Stimulated activated CD4-positive, alpha-beta T cell treated with anti-CD3 and anti-CD28 coated beads, Interleukin-4, amount 100 ng/mL, for 1 hour (primary cell): ENCODE measurements at places on chromosomes 11 and 22.

DNA sequence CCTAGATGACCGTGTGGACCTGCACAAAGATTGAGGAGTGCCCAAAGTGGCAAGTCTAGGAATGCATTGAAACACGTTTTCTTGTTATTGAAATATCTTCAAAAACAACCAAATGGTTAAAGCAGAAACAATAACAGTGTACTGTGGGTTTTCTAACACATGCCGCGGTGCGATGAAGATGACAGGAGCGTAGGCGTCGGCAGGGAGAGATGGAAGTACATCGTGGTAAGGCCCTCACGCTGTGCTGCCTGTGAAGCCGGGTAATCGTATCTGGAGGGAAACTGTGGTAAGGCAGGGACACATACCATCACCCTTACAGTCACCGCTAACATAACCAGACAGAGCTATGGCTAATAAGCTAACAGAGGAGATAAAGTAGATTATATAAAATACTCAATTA, 261.4 kb downstream of the TBC1D22A start:
- DNase-seq, result no peak

DNA sequence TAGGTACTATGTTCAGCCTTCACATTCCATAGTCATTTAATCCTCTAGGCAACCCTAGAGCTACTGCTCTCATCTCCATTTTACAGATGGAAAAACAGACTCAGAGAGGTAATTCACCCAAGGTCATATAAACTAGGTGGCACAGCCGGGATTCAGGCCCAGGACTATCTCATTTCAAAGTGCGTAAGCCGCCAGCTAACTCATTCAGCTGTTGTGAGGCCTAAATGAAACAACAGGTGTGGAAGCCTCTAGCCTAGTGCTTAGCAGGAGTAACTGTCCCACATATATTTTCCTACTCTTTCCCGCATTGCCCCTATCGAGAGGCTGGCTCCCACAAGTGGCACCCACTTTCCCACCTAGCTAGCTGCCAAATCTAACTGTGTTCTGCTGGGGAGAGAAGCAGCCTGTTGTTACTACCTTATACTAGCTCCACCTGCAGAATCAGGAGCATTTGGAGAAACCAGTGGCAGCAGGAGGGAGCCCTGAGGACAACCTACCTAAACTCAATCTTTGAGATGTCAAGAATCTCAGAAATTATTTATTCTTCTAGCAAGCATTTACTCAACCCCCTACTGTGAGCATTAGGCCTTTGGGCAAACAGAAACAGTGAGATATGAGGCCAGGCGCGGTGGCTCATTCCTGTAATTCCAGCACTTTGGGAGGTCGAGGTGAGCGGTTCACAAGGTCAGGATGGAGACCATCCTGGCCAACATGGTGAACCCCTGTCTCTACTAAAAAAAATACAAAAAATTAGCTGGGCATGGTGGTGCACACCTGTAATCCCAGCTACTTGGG, 20.9 kb downstream of the PRG3 start:
- DNase-seq, result no peak

GRCh38 chr11:71103266-71103665, 149.1 kb downstream of the SHANK2 start:
- no peak for DNase-seq

- no peak for DNase-seq
These were observed 61.7 kb downstream of the LARGE2 start for GRCh38 chr11:45984192-45984591.

- no peak for DNase-seq
These were observed 13.8 kb downstream of the PLXNB2 start for GRCh38 chr22:50293441-50294318.

GRCh38 chr22:17633217-17633997, 4.9 kb upstream of the ATP6V1E1 start:
- DNase-seq, result no peak

DNA sequence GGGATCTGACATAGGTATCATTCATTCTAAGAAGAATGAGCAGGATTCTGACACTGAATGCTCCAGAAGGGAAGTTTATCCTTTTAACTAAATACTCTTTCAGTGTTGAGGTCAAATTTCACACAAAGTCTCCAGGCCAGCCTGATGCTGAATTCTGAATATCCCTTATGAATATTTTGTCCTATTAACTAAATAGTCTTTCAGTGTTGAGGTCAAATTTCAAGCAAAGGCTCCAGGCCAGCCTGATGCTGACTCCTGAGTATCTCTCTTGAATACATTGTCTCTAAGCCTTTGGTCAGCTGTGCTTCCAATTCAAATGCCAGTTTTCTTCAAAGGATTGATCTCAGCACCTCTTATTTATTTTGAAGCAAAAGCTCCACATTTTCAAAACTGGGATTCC, 676.8 kb downstream of the NTM start:
- DNase-seq, result no peak

GRCh38 chr22:43622886-43623285, 189.2 kb downstream of the EFCAB6 start:
- no peak for DNase-seq

- DNase-seq, result no peak
These were observed 58.5 kb downstream of the STIM1 start for GRCh38 chr11:3913921-3914320.

DNA sequence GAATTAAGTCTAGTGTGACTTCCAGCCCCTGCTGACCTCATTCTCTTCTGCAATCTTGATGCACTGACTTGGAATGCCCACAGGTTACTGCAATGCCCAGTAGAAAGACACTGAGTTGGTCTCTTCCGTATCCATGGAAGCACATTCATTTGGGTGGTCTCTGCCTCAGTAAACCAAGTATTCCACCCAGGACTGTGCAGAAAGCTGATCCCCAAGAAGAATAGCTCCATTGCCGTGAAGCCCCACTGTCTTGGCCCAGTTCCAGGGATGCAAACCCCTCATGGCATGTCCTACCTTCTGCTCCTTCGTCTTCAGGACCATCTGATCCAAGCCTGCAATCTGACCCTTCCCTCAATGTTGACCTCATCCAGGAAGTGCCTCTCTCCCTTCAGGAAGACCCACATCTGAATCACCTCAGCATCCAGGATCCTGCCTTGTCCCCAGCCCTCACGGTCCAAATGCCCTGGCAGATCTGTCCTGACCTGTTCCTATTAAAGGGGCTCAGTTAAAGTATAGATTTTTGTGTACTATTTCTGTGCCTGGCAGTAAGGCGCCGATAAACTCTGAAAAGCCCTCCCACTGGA, 425.8 kb downstream of the SOX6 start:
- no peak for DNase-seq

DNA sequence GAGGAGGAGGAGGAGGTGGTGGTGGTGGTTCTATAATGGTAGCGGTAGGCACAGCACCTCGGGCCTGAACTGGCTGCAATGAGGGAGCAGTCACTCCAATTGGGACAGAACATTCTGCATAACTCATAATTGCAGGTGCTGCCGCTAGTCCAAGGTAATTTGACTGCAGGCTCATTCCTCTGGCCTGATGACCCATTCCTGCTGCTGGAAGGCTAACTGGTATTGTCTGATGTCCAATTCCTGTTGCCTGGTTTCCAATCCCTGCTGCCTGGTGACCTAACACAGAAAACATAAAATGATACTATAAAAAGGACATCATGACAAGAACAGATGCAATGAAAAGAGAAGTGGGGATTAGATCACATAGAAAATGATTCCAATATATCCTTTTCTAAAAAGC, 7.9 kb upstream of the AGBL2 start:
- no peak for DNase-seq

GRCh38 chr11:121221496-121222200, 70.9 kb upstream of the SC5D start:
- no peak for DNase-seq

DNA sequence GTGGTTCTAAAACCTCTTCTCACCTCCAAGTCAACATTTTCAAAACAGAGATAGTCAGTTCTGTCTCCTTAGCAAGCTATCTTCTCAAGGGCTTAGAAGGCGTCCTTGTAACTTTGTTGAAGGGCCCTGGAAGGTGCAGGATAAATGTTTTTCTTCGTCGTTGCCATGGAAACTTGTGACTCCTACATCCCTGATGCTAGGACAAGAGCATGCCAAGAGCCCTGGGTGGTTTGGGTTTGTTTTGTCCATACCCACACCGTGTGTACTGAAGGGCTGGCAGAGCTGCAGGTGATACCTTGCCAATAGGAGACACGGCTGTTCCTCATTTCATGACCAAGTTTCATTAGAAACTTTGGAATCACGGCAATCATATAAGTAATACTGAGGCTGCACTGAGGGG, 81.6 kb downstream of the GALNT18 start:
- DNase-seq, result no peak

GRCh38 chr11:19181531-19182261, 20.1 kb downstream of the CSRP3 start:
- DNase-seq, result no peak

- no peak for DNase-seq
These were observed 24.9 kb downstream of the COMMD9 start for GRCh38 chr11:36264011-36264972.

GRCh38 chr11:36146437-36146836, 142.8 kb downstream of the COMMD9 start:
- no peak for DNase-seq

DNA sequence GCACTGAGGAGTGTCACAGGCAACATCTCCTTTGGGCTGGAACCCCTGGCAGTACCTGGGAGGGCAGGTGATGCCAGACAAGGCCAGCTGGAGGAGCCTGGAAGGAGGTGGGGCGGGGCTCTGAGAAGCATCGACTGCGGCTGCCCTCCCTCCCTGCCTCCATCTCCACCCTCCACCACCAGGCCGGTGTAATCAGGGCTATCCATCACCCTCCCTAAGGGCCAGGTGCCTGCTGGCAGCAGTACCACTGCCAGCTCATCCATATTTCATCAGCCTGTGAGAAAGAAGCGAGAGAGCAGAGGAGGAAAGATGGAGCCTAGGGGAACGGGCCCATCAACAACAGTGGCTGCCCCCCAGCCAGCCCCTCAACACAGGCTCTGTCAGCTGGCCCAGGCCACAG, 51.4 kb upstream of the RASD2 start:
- no peak for DNase-seq

DNA sequence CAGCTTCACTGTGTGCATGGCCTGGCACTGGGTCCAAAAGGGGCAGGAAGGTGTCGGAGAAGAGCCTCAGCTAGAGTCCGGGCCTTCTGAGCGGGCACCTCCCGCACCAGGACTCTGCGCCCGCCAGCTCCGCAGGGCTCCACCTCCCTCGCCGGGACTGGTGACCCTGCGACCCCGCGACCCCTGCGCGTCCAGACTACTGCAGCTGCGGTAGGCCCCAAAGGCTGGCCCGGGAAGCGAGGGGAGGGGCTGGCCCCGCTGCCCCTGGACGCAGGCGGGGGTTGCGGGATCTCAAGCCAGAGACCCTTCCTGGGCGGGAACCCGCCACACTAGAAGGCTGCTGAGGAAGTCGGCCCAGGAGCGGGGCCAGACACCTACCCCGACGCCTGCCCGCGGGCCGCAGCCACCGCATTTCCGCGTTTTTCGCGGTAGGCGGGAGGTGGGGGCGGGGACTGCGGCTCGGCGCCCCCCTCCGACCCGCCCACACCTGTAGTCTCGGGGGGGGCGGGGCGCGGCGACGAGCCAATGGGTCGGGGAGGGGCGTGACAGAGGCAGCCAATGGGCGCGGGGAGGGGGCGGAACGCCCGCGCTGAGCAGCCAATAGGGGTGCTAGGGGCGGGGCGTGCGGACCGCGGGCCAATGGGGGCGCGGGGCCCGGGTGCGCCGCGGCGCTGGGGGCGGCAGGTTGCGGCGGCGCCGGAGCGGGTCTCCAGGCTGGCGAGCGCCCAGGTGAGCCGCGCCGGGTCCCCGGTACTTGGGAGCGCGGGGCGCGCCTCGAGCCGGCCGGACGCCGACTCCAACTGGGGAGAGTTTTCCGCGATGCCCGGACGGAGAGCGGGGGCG, at the start of the genes LMNTD2 and RASSF7:
Gene LMNTD2, minus strand, starts transcription at position 434 of the 843 bp plus-strand sequence. Its CDS starts 22 bp downstream, at position 412.
Gene RASSF7, plus strand, starts transcription at position 666 of the 843 bp plus-strand sequence. CDS start 799 bp downstream, outside the sequence.
- peak; percentile 96 for DNase-seq

DNA sequence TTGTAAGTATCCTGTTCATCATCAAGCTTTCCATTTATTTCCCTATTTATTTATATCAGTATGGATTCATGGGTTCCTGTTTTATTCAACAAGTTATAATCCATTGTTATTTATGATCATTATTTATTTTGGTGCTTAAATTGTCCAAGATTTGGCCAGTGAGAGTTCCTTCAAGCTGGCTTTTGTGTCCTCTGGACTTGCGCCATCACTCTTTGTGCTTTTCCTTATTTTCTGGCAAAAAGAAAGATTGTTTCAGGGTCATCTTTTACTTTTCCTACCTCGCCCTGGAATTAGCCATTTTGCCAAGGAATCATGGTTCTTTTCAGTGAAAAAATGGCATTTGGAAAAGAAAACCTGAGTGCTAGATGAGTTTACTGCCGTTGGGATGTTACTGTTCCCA, 193.4 kb downstream of the ADAMTS15 start:
- no peak for DNase-seq

GRCh38 chr22:25754527-25755202, 12.7 kb downstream of the MYO18B start:
- no peak for DNase-seq

DNA sequence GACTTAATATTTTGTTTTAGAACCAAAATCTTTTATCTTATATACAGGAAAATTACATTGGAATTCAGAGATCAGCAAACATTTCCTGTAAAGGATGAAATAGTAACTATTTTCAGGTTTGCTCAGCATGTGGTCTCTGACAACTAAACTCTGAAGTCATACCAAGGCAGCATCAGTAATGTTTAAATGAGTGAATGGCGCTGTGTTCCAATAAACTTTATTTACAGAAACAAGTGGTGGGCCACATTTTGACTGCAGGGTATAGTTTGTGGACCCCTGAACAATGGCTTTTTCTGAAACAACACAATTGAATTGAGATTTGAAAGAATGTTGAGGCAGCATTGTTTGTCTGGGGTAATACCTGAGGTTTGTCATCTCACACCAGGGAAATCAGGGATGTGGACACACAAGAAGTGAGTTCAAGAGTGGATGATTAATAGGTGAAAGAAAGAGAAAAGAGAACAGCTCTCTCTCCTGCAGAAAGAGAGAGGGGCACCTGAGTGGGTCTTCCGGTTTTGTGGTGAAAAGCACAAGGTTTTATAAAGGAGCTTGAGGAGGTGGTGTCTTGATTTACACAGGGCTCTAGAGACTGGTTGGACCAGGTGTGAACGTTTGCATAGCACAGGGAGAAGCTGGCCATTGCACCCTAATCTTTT, 113.5 kb upstream of the VPREB1 start:
- no peak for DNase-seq

DNA sequence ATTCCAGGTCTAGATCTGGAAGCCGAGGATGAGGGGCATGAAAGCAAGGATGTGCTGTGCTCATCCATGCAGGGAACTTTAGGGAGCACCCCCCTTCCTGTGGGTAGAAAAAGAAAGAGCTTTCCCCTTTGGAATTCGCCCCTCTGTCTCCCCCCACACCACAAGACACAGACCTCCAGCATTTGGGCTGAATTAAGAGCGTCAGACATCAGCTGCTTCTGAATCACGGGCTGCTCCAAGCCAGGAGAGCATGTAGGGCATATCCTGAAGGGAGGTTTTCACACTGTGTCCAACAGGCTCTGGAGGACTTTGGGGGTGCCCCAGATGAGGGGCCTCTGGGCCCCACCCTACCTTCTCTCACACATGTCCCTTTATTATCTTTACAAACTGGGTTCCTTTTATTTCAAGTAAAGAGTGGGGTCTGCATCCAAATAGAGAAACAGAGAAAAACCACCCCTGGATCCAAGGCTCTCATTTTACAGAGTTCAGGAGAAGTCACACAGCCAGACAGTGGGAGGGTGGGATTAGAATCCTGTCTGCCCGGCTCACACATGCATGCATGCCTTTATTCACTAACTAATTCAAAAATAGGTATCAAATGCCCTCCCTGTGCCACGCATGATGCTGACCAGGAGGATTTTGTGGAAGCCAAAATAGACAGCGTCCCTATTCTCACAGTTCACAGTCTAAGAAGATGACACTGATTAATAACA, 52.8 kb downstream of the LRRC32 start:
- no peak for DNase-seq
